Hypothalamus (tissue), 51 donors: ENCODE measurements at places on chromosomes 6 and 20.

DNA sequence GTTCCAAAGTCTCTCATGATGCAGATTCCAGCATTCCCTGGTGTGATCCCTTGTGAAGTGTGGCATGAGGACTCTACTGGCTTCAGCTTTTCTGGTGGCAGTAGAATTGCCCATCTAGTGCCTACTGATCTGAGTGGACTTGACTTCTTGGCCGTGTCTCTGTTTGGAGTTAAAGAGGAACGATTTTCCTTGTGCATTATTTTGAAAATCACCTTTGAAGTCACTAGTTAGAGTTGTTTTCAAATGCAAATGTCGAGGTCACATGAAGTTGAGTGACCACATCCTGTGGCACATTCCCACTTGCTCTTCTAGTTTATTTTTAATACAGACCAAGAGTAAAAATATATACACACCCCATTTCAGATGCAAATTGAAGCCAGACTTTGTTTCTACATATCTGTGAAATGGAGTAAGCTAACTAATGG lies 270.7 kb upstream of the TAB2 start:
- DNase-seq = no peak

GRCh38 chr6:105759015-105759414 lies 327.1 kb upstream of the PRDM1 start:
- DNase-seq = no peak

DNA sequence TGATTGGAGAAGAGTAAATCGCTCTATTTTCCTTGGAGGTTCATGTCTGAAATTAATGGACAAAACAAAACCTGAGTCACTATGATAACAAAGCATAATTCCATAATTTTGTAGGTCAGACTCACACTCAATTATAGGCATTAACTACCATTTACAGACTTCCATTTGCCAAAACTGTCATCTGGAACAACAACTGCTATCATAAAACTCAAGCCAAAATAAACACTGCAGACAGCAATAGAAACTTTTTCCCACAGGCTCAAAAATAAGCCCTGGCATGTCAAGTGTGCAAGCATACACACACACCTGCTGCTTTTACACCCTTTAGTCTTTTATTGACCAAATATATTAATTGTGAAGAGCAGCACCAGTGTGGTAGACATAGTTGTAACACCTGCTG lies 7.1 kb downstream of the MRPS10 start:
- no peak for DNase-seq

GRCh38 chr6:113122060-113122459 lies 735.1 kb upstream of the MARCKS start:
- no peak for DNase-seq

DNA sequence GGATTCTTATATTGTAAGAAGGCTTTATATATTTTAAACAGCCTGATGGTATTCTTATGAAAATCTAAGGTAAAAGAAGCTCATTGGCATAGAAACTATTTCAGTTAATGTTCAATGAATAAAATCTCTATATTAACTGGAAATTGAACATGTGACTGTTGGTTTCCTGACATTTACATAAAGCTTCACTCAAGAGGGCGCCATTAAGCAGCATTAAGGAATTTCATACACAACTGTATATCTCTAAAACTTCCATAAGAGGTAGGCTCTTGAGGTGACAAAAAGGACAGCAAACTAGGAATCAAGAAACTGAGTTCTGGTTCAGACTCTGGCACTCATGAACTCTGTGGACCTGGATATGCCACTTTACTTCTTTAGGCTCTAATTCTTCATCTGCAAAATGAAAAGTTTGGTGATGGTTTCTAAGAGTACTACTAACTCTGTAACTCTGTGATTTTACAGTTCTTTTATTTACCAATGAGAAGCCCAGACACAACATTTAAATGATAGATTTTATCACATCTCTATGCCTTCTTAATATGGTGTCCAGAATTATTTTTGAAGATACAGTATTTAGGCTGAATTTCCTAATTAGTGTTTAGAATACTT lies 147.5 kb downstream of the FLRT3 start:
- DNase-seq = no peak

- no peak for DNase-seq
These were observed 255.5 kb downstream of the CDC5L start for GRCh38 chr6:44642870-44643522.

- DNase-seq = no peak
These were observed 955.9 kb upstream of the EYS start for GRCh38 chr6:66662721-66663507.

GRCh38 chr20:48586730-48587129 lies 241.1 kb downstream of the PREX1 start:
- DNase-seq = no peak

DNA sequence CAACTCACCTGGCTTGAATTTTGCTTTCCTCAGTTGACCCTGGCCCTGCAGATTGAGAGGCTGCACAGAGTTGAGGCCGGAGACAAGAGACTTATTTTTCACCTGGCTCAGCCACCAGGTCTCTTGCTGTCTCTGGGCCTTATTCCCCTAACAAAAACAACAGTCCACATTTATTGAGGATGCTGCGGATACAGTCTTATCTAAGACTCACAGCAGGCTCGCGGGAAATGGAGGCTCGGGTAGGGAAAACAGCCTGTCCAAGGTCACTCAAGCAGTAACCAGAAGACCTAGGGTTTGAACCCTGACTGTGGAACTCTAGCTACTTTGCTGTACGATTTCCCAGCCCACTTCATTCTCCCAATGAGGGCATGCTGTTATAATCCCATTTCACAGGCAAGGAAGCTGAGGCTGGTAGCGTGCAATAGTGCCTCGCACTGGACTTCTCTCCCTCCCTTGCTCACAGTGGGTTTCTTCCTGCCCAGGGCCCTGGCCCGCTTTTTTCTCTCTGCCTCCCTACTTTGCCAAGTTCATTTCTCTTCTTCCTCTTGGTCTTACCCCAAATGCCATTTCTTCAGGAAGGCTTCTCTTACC lies 57.7 kb downstream of the RBM38 start:
- DNase-seq = no peak

DNA sequence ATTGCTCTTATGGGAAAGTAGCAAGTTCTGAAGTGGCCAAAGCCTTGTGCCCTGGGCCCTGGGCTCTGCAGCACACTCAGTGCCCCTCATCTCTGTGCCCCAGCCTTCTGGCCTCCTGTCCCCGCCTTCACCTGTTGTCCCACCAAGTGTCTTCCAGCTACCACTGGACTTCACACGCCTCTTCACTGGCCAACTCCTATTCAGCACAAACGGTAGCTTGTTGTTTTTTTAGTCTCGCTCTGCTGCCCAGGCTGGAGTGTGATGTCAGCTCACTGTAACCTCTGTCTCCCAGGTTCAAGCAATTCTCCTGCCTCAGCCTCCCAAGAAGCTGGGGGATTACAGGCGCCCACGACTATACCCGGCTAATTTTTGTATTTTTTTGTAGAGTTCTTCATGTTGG lies 4.8 kb downstream of the CCHCR1 start:
- DNase-seq = no peak

DNA sequence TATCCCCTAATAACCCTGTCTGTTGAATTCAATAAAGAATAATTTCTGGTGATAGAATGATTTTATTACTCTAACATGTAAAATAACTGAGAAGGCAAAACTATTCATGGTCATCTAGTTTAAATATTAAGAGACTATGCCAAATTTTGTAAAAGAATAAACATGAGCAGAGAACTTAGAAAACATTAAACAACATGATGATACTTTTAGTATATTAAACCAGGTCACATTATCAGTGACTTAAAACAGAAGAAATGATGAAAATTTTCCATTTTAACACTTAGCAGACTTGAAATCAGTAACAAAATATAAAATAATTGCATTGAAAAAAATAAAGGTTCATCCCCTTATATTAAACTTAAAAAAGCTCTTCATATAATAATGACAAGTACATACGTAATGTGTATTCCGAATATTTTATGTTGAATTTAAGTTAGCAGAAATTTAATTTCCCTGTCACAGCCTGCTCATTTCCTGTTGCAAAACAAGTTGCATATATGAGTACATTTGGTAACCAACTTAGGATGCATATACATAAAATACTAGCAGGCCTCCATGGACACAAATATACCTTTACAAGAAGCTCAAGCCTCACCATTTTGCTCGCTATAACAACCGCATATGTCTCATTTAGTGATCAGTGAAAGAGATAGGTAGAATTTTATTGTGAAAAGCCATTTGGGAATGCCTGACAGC lies 40.6 kb downstream of the DTNBP1 start:
- DNase-seq = no peak

DNA sequence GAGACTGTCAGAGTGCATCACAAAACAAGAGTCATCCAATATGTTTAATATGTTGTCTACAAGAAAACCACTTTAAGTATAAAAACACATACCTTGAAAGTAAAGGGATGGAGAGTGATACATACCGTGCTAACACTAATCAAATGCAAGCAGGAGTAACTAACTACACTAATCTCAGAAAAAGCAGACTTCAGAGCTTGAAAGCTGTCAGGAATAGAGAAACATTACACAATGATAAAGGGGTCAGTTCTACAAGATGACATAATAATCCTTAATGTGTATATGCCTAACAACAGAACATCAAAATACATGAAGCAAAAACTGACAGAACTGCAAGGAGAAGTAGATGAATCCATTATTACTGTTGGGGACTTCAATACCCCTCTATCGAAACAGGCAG lies 59.7 kb upstream of the SMIM29 start:
- no peak for DNase-seq

GRCh38 chr20:13736436-13737191 lies 48.1 kb downstream of the ESF1 start:
- no peak for DNase-seq

DNA sequence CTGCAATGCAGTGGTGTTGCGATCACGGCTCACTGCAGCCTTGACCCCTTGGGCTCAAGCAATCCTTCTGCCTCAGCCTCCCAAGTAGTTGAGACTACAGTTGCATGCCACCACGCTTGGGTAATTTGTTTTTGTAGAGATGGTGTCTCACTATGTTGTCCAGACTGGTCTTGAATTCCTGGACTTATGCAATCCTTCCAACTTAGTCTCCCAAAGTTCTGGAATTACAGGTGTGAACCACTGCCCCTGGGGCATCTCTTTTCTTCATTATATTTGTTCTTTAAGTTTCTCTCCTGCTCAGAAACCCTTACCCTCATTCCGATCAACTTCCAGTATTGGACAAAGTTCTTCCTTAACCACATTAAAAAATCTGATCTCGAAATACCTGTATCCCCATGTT lies 44.7 kb upstream of the DEK start:
- no peak for DNase-seq

DNA sequence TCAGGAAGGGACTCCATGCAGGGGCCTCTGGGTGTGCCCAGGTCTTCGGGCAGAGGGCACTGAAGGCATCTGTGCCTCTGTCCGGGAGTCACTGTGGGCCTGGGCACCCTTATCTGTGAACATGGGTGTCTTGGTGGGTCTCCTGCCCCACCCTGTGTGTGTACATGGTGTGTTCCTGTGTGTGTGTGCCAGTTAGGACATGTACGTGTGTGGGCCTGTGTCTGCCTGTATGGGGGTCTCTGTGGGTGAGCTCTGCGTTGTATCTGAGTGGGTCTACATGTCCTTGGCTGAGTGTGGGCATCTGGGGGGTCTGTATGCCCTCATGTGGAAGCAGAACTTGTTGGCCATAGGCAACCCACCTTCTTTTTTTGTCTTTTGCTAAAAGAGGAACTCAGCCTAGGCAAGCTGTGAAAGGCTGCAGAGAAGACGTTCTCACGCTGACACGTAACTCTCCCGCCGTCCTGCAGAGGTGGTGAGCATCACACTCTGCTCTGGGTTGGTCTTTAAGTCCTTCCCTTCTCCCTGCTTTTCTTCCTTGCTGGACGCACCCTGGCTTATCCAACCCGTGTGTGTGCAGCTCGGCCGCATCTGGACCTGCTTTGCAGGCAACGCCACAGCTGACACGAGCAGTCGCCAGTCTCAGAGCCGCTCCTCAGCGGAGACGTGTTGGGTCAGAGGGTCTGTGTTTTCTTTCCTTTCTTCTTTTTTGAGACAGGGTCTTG lies 532 bp upstream of the NPBWR2 start:
- no peak for DNase-seq

GRCh38 chr20:40551125-40551530 lies 137.9 kb downstream of the MAFB start:
- no peak for DNase-seq

DNA sequence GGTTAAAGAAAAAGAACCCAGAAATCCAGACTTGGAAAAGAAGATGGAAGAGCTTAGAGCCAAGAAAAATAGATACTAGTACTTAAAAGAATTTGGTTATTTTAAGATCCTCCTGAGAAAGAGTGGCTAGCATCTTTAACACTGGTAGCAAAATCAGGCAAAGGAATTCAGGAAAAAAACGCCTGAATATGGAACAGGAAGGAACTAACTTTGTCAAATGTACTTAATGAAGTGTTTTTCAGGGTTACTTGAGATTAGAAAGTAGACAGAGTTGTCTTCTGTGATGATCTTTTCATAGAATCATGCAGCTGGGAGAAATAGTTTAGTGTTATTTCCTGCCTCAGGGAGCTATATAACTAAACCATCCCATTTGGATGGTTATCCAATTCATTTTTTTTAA lies 50.8 kb upstream of the SASH1 start:
- no peak for DNase-seq

- no peak for DNase-seq
These were observed 1.7 kb upstream of the PLA2G7 start for GRCh38 chr6:46736906-46737305.
